Adrenal gland (tissue), 19 donors: ENCODE measurements at places on chromosomes 11 and 22.

- no peak overlapping the region for H3K27ac ChIP-seq
- DNase-seq = no peak
- no peaks in the 10 kb centered on the region for H3K4me1 ChIP-seq
These were observed 17.3 kb upstream of the CLNS1A start for GRCh38 chr11:77654770-77655434.

DNA sequence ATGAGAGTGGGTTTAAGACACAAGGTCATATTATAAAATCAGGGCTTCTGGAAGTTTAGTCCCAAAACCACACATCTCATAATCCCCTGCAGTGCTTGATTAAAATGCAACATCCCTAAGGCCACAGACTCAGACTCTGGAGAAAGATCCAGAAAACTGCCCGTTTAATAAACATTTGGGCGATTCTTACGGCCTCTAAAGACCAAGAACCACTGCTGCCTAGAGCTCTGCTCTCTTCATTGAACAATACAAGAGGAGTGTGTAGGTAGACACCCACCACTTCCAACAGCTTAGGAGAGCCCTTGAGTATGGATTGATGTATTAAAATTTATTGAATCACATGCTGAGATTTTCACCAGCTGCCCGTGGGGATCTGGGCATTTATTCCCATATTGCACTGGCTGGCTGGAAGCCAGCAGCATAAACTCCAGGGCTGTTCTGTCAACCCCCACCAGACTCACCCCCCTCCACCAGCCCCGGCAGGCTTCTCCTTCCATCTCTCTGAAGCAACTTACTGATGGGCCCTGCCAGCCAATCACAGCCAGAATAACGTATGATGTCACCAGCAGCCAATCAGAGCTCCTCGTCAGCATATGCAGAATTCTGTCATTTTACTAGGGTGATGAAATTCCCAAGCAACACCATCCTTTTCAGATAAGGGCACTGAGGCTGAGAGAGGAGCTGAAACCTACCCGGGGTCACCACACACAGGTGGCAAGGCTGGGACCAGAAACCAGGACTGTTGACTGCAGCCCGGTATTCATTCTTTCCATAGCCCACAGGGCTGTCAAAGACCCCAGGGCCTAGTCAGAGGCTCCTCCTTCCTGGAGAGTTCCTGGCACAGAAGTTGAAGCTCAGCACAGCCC is 749 bp upstream of the BEST1 start:
- H3K27me3 ChIP-seq = no peaks in the 10 kb centered on the region
- H3K4me3 ChIP-seq = no peak overlapping the region
- no peaks in the 10 kb centered on the region for H3K36me3 ChIP-seq
- no peaks in the 10 kb centered on the region for H3K4me1 ChIP-seq
- DNase-seq = peak; percentile 85
- no peak overlapping the region for H3K27ac ChIP-seq

DNA sequence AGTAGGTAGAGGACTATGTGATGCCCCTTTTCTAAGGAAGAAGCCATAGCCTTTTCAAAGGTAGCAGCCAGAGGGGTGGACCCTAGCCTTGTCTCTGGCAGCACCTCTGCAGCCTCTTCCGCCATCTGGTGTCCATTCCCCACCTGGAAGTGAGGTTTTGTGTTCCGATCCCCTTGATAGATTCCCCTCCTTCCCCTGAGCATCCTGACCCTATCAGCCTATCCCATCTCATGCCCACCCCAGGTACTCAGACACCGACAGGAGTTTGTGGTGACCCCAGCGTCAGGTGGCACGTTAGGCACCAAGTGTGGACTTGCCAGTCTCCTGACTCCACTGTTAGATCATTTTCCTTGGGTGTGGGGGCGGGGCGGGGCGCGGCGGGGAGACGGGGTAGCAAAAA is 398 bp upstream of the FAM89B start:
- H3K27me3 ChIP-seq = no peaks in the 10 kb centered on the region
- H3K4me3 ChIP-seq = peak overlapping the region; percentile 63
- H3K4me1 ChIP-seq = peaks cover 66% of the 10 kb centered on the region
- no peak for DNase-seq

DNA sequence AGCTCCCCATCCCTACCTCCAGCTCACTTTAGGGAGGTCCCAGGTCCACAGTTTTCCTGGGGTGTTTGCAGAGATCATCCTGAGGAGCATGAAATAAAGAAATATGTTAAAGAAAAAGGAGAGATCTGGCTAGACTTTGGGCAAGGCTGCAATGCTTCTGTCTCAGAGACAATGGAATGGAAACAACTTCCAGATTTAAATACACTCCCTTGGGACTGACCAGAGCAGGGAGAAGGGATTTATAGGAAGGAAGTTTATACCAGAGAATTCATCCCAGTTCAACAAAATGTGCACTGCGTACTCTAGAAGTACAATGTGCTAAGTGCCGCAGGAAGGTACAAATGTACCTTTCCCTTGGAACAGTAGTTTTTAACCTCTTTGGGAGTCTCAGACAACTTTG is 40.4 kb downstream of the ETS1 start:
- no peak overlapping the region for H3K27ac ChIP-seq
- H3K4me3 ChIP-seq = no peak overlapping the region
- H3K36me3 ChIP-seq = no peaks in the 10 kb centered on the region
- DNase-seq = no peak
- no peaks in the 10 kb centered on the region for H3K27me3 ChIP-seq

- no peak for DNase-seq
- no peaks in the 10 kb centered on the region for H3K4me1 ChIP-seq
- no peaks in the 10 kb centered on the region for H3K27me3 ChIP-seq
- H3K36me3 ChIP-seq = no peaks in the 10 kb centered on the region
- no peak overlapping the region for H3K27ac ChIP-seq
These were observed 157.6 kb upstream of the NARS2 start for GRCh38 chr11:78732246-78732645.

- no peaks in the 10 kb centered on the region for H3K27me3 ChIP-seq
- DNase-seq = no peak
- H3K4me3 ChIP-seq = no peak overlapping the region
- H3K27ac ChIP-seq = no peak overlapping the region
- no peaks in the 10 kb centered on the region for H3K36me3 ChIP-seq
- H3K4me1 ChIP-seq = no peaks in the 10 kb centered on the region
These were observed 116.6 kb downstream of the NAV2 start for GRCh38 chr11:19829109-19829837.

- H3K27me3 ChIP-seq = no peaks in the 10 kb centered on the region
- H3K4me1 ChIP-seq = no peaks in the 10 kb centered on the region
- no peaks in the 10 kb centered on the region for H3K36me3 ChIP-seq
- H3K27ac ChIP-seq = no peak overlapping the region
These were observed 6.5 kb downstream of the OR4D6 start for GRCh38 chr11:59463190-59463641.

- peaks cover 6% of the 10 kb centered on the region for H3K4me1 ChIP-seq
- H3K36me3 ChIP-seq = no peaks in the 10 kb centered on the region
- H3K27me3 ChIP-seq = no peaks in the 10 kb centered on the region
- H3K4me3 ChIP-seq = no peak overlapping the region
These were observed 4.8 kb upstream of the PRDM11 start for GRCh38 chr11:45141631-45142030.

DNA sequence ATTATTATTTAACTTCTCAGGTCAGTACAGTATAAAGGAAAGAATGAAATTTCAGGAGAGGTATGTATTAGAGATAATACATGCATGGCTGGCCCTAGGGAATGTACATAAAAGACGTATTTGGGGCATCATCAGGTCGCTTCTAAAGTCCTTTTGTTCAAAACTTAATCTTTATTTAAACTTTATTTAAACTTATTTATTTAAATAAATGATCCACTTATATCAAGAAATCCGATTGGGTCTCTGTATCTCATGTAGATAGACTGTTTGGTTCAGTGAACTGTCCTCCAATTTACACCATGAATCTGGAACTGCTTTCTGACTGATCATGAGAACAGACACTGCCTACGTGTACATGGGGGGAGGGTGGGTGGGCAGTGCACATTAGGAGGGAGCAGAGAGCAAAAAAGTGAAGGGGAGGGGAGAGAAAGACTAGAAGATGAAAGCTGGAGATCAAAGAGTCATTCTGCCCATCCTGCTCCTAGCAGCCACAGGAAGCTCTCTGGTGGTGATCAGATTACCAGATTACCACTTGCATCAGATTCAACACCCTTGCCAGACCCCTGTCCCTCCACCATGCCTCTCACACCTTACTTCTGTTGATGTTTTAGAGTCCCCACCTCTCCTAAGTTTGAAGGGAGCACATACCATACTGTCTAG is 92.1 kb upstream of the MTMR2 start:
- no peak overlapping the region for H3K4me3 ChIP-seq
- no peak for DNase-seq
- peaks cover 12% of the 10 kb centered on the region for H3K4me1 ChIP-seq
- H3K36me3 ChIP-seq = no peaks in the 10 kb centered on the region
- H3K27me3 ChIP-seq = no peaks in the 10 kb centered on the region

DNA sequence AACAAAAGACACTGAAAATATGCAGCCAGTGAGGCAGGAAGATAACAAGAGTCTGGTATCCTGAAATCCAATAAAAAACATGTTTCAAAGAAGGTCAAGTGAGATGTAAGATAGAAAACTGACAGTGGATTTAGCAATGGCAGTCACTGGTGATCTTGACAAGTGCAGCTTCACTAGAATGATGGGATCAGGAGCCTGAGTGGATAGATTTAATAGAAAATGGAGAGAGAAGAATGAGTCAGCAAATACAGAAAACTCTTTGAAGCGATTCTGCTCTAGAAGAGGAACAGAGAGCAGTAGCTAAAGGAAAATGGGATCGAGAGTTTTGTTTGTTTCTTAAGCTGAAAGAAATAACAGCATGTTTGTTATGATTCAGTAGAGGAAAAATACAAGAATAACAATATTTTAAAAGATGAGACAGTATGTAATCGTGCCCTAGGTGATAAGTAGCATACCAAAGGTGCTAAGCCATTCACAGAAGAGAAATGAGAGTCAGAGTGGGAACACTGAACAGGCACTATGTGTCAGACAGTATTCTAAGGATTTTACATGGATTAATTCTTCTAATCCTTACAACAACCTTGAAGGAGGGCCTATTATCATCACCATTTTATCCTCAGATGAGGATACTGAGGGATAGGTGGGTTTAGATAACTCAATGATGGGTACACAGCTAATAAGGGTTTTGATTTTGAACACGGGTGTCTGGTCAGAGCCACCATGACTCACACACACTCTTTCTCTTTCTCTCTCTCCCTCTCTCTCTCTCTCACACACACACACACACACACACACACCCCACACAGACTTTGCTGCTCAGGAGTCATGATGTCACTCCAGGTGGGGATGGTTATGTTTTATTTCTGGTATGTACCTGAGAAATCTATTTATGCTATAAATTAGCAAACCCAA is 36.3 kb downstream of the MRE11 start:
- no peak overlapping the region for H3K4me3 ChIP-seq
- no peaks in the 10 kb centered on the region for H3K4me1 ChIP-seq
- no peak for DNase-seq
- H3K36me3 ChIP-seq = no peaks in the 10 kb centered on the region
- no peak overlapping the region for H3K27ac ChIP-seq

DNA sequence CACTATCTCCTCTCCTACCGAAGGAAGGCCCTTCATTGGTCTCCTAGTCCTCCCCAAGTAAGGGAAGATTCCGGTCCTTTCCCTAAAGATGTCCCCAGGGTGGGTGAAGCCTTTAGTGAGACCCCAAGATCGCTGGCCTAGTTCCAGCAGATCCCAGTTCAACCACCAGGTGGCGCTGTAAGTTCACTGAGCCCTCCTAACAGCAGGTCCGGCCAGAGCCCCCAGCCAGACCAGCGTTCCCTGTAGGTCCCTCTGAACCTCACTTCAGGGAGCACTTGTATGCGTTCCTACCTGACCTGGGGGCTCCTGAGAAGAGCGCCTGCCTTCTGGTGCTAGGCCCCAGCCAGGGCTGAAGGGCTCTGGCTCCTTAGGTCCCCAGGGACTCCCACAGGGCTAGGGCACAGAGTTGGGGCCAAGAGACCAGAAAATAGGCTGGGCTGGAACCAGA is 38.1 kb downstream of the LMO1 start:
- H3K36me3 ChIP-seq = no peaks in the 10 kb centered on the region
- no peak overlapping the region for H3K27ac ChIP-seq
- no peaks in the 10 kb centered on the region for H3K27me3 ChIP-seq
- H3K4me1 ChIP-seq = no peaks in the 10 kb centered on the region

- H3K27ac ChIP-seq = no peak overlapping the region
- H3K27me3 ChIP-seq = no peaks in the 10 kb centered on the region
- DNase-seq = no peak
- no peak overlapping the region for H3K4me3 ChIP-seq
These were observed 2.3 kb upstream of the CRY2 start for GRCh38 chr11:45844822-45845578.

DNA sequence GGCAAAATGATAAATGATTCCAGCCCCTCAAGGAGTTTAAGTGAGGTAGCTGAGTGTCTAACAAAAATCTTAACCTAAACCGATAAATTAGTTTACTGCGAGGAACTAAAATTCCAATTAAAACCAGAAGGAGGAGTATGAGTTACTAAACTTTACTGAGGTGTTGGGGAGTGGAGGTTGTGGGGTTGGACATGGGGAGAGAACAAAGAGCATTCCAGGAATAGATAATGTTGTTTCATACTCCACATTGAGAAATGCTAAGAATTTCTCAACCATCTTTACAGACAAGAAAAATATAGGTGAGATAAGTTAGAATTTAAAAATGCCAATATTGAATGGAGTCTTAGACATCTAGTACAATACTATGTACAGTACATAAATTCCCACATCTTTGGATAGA is 488.6 kb downstream of the METTL15 start:
- no peaks in the 10 kb centered on the region for H3K4me1 ChIP-seq
- no peak for DNase-seq
- no peak overlapping the region for H3K27ac ChIP-seq
- H3K27me3 ChIP-seq = no peaks in the 10 kb centered on the region
- H3K4me3 ChIP-seq = no peak overlapping the region

- no peak overlapping the region for H3K4me3 ChIP-seq
- H3K36me3 ChIP-seq = no peaks in the 10 kb centered on the region
- H3K27me3 ChIP-seq = no peaks in the 10 kb centered on the region
- H3K4me1 ChIP-seq = no peaks in the 10 kb centered on the region
- H3K27ac ChIP-seq = no peak overlapping the region
- no peak for DNase-seq
These were observed 140.5 kb downstream of the CTTN start for GRCh38 chr11:70538641-70539359.
